ENCODE measurements at places on chromosomes 12 and 14.

GRCh38 chr14:77064521-77065178 is 33.4 kb upstream of the CIPC start:
- DNase-seq, result no peak

DNA sequence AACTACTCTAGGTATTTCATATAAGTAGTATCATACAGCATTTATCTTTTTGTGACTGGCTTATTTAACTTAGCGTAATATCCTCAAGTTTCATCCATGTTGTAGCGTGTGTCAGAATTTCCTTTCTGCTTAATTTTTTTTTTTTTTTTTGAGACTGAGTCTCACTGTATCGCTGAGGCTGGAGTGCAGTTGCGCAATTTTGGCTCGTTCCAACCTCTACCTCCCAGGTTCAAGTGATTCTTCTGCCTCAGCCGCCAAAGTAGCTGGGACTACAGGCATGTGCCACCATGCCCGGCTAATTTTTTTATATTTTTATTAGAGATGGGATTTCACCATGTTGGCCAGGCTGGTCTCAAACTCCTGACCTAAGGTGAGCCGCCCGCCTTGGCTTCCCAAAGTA is 28.9 kb downstream of the PNMA1 start:
- DNase-seq, result no peak

GRCh38 chr14:95891742-95892141 is 15.1 kb downstream of the TUNAR start:
- no peak for DNase-seq

DNA sequence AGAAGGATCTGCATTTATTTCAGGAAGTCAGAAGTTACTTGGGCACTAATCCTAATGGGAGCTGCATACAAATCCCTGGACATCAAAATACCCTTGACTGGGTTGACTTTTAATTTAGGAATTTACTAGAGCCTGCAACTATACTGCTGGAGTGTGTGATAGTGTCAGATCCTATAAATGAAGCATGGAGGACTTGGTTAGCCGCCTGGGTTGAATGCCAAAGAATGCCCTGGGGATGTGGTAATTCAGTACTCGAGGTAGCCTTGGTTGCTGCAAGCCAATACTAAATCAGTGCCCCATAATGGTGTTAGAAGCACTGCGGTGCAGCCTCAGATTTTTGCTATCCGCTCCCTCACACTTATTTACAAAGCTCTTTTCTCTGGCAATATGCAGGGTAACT is 184.9 kb downstream of the CAPZA3 start:
- no peak for DNase-seq

Measured in stimulated activated CD4-positive, alpha-beta T cell treated with anti-CD3 and anti-CD28 coated beads, TNF-alpha, amount 100 ng/mL, for 24 hours (primary cell).